Stimulated activated CD4-positive, alpha-beta T cell treated with anti-CD3 and anti-CD28 coated beads, TNF-alpha, amount 100 ng/mL, for 4 hours (primary cell): ENCODE measurements at places on chromosomes 4 and X.

GRCh38 chr4:144399927-144400326 is 246.0 kb upstream of the HHIP start:
- no peak for DNase-seq

GRCh38 chr4:54657551-54658251 is at the start of gene KIT:
TSS of gene KIT (plus strand) at chr4:54657957. CDS start at chr4:54658015, 58 bp downstream.
- no peak for DNase-seq

GRCh38 chrX:56987741-56988140 is 7.6 kb downstream of the SPIN3 start:
- no peak for DNase-seq

- DNase-seq, result no peak
Measured at GRCh38 chr4:24408640-24409039, 175.7 kb downstream of the DHX15 start.
